ENCODE measurements at places on chromosomes 11 and 22.

GRCh38 chr22:33823552-33823951 lies 96.7 kb downstream of the LARGE1 start:
- no peak for DNase-seq

DNA sequence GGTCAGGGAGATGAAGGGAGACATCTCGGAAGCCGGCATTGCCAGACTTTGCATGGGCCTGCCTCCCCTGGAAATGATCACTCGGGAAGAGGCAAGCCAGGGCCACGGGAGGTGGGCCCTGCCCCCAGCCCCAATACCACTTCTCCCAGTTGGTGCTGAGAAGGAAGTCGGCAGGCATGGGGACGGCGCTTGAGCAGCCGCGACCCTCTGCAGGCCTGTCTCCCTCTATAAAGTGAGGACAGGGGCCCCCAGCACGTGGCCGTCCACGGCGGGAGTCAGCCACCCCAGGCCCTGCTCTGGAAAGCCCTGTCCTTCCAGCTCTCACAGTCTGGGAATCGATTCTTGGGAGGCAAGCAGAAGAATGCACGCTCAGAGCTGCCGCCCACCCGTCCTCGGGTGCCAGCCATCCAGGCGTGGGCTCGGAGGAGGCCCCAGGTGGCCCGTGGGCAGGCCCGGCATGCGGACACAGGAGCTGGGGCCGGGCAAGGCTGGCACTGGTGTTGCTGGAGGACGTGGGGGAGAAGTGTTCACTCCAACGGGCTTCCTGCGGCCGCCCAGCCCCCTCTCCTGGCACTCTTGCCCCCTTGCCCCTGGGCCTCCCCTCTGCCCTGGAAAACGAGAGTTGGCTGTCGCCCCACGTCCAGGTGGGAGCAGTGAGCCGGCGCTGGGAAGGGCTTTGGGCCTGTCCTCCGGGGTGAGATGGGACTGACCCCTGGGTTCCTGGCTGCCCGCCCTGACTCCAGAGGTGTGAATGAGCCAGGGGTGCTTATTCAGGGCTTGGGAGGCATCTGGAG lies 77.5 kb downstream of the CACNA1I start:
- DNase-seq, result no peak

DNA sequence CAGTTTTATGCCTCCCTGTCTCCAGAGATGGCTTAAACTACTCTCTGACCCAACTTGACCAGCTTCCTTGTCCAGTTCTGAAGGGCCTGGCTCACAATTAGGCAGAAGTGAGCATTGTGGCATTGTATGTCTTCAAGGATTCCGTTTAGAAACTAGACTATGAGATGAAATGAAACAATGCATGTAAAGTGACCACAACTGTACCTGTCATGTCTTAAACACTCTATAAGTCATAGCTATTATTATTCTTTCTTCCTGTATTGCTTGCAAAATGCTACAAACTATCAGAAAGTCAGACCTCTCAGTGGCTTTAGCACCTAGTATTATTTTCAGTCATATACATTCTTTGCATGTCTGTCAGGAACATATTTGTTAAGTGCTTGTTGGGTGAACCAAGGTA lies 127.9 kb upstream of the MTMR2 start:
- DNase-seq, result no peak

- DNase-seq, result no peak
Measured at GRCh38 chr11:46642627-46643335, 25.4 kb downstream of the ATG13 start.

- no peak for DNase-seq
Measured at GRCh38 chr22:24836282-24836681, 30.3 kb downstream of the SGSM1 start.

- DNase-seq, result no peak
Measured at GRCh38 chr22:37805810-37806277, 1.9 kb upstream of the GCAT start.

DNA sequence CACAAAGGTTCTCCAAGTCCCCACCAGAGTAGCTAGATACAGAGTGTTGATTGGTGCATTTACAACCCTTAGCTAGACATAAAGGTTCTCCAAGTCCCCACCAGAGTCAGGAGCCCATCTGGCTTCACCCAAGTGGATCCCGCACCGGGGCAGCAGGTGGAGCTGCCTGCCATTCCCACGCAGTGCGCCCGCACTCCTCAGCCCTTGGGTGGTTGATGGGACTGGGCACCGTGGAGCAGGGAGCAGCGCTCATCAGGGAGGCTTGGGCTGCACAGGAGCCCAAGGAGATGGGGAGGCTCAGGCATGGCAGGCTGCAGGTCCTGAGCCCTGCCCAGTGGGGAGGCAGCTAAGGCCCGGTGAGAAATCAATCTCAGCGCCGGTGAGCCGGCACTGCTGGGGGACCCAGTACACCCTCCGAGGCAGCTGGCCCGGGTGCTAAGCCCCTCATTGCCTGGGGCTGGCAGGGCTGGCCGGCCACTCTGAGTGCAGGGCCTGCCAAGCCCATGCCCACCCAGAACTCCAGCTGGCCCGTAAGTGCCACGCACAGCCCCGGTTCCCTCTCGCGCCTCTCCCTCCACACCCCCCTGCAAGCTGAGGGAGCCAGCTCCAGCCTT lies 404.1 kb downstream of the METTL15 start:
- peak; percentile 2 for DNase-seq

GRCh38 chr11:111172321-111172862 lies 73.1 kb upstream of the POU2AF2 start:
- no peak for DNase-seq

GRCh38 chr11:30586251-30587144 lies at the start of gene MPPED2:
TSS of gene MPPED2 (minus strand) at chr11:30586353. CDS start at chr11:30580373, 5,980 bp downstream.
- DNase-seq, result peak; percentile 14

GRCh38 chr11:110373051-110373702 lies 56.6 kb upstream of the FDX1 start:
- DNase-seq, result no peak

DNA sequence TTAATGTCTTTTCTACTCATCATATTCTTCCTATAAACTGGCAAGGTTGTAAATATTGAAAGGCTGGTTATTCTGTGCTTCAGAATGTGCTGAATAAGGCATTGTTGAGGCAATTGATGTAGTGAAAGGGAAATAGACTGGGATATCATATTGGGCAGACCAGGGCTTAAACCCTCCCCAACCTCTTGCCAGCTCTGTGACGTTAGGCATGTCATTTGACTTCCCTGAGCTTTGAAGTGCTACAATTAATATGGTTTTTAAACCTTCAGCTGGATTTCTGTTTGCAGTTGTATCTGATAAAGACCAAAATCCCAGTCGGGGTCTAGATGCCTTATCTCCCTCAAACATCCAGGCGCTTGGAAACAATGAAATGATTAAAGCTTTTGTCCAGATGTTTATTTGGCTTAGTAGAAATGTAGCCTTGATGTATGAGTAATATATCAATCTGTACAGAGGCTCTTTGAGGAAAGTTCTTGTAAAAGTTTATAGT lies 208.1 kb downstream of the DBX1 start:
- DNase-seq, result no peak

- DNase-seq, result no peak
Measured at GRCh38 chr11:118635237-118635591, 27.8 kb downstream of the PHLDB1 start.

GRCh38 chr11:102604875-102605274 lies 20.3 kb downstream of the MMP20 start:
- no peak for DNase-seq

- no peak for DNase-seq
Measured at GRCh38 chr11:77967753-77968152, 26.7 kb downstream of the INTS4 start.

DNA sequence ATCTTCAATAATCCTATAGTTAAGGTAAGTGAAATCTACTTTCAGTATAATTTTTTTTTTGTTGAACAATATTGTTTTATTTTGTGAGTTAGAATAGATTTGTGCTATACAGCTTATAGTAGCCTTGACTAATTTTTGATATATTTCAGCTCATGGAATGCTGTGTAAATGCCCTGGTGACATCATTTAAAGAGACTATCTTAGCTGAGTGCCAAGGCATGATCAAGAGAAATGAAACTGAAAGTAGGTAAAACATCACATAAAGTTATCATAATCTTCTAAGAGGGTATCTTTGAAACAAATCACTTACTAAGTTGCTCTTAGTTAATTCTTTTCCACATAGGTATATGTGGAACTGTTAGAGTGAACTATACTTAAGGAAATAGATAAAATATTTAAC lies 51.4 kb upstream of the ACAT1 start:
- DNase-seq, result no peak

DNA sequence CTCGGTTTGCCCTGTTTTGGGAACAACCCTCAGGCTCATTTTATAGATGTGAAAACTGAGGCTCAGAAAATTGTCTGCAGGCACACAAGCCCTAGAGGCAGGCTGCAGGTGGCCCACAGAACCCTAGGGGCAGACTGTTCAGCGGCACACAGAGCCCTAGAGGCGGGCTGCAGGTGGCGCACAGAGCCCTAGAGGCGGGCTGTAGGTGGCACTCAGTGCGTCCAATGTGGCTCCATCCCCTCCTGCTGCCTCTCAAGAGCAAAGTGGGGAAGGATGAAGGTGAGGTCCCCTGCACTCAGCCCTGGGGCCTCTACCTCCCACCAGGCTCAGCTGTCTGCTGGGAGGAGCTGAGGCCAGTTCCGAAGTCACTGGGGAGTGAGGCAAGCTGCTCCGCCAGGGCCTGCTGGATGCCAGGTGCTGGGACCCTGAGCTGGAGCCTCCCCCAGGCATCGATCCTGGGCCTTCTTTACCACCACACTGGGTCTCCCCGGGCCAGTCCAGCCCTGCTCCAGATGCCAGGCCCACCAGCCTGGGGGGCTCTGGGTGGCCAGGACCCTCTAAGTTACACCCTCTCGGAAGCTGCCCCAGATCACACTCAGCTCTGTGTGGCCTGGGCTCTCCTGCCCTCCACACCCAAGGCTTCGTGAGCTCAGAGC lies 2.3 kb downstream of the ACY3 start:
- peak; percentile 65 for DNase-seq

- DNase-seq, result no peak
Measured at GRCh38 chr11:12841946-12842630, 167.0 kb upstream of the RASSF10 start.

DNA sequence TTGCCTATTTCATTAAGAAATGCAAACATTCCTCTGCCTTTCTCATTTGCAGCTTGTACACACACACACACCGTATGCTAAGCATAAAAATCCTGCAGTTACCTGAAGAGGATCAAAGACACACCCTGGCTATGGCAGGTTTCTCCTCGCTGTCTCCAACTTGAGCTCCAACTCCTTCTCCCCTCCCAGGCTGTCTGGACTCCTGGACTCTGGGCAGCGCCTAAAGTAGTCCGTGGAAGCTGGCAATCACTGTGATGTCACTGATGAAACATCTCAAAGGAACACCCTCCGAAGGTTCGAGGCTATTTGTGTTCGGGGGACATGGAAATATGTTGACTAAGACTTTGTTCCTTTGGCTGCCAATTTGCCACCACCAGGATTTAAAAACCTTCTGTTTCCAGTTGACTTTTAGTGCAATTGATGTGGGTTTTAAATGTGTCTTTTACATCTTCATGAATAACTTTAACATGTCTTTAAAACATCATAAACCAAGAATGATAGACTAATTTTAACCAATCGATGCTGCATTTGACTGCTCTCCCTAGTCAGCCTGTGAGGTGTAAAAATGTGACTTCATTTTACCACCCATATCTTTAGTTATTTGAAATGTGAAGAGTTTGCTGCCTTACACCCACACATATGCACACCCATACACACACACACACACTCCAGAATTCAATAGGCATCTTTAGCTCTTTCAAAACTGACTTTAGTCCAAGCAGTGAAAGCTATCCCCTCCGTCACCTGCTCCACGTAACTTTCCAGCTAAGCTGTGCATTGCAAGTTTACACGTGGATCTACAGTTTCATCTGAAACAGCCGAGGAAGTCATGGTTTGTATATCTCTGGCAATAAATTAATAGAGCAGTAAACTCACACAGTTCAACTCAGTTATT lies at the start of gene SLN:
Gene SLN, minus strand, starts transcription at position 196 of the 895 bp plus-strand sequence.
- DNase-seq, result no peak

Measured in CD4-positive, alpha-beta T cell treated with Interleukin-17A for 4 hours (primary cell).